Activated naive CD8-positive, alpha-beta T cell treated with anti-CD3 and anti-CD28 coated beads, Interleukin-2, amount 10 ng/mL, durations not matched to agents 7 days and 5 days (primary cell): ENCODE measurements at places on chromosomes 4 and X.

DNA sequence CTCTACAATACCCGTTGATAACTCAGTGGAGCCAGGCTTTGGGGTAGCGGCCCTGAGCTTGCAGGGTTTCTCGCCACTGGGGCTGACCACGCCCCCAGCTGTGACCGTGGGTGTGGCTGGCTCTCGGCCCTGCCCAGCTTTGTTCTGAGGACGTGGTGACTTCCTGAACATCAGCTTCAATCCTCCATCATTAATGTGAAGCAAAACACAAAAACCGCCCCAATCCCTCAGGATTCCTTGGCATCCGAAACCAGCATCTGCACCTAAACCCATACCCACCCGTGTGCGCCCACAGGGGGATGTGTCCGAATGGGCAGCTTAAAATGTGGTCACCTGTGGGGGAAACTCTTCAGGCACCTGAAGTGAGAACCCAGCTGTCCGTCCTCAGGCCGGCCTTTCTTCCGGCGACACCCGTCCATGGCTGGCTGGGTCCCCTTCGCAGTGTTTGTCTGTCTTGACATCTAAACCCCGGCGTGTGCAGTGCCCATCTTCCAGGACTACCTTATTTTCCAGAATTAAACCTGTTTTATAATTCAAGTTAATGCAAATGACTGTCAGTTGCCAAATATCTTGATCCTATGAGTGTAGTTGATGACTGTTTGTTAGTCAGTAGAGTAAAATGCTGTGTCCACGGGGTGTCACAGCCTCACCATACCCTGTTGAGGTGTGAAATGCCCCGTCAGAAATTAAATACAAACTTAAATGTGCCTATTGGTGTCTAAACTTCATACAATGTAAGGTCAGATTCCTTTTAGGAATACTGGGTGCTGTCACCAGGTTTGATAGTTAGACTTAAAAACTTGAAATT is 27.3 kb downstream of the NELFA start:
- DNase-seq, result no peak

DNA sequence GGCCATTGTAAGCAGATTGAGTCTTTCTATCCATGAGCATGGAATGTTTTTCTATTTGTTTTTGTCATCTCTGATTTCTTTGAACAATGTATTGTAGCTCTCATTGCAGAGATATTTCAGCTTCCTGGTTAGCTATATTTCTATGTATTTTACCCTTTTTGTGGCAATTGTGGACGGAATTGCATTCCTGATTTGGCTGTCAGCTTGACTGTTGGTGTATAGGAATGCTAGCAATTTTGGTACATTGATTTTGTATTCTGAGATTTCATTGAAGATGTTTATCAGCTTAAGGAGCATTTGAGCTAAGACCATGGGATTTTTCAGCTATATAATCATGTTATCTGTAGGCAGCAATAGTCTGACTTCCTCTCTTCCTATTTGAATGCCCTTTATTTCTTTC is 154.6 kb downstream of the GUCY2F start:
- no peak for DNase-seq

- DNase-seq, result no peak
These were observed 9.3 kb upstream of the LIMCH1 start for GRCh38 chr4:41528512-41529205.

DNA sequence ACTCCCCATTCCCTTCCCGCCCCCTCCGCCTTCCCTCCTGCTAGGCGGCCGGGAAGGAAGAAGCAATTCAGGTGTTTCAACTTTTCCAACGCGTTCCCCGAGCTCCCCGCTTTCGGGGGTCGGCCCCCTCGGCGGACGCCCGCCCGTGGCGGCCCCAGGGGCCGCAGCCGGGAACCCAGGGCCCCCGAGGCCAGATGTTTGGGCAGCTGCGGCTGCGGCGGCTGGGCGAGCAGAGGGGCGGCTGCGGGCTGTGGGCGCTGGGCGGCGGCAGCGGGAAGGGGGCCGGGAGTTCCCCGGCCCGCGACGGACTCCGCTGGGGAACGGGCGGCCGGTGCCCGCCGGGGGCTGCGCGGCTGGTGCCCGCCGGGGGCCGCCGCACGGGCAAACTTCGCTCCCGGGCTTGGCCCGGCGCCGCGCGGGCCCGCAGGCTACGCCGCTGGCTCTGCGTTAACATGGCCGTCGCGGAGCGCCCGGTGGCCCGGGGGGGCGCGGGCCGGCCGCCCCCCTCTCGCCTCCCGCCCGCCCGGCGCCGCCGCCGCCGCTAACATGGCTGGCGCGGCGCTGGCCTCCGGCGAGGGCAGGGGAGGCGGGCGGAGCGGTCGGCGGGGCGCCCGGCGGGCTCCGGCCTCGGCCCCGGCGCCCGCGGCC is 510 bp downstream of the HMGB3 start:
- no peak for DNase-seq
